ENCODE measurements at places on chromosomes 5 and 9. TPM values are rescaled to one million over a fixed set of nuclear protein-coding genes. Genes with fewer than 3 reads are reported as not detected.
A peak's percentile ranks its signal among the peaks of the same experiment; 100 is the strongest.

The MCC gene
- total RNA-seq: 262 TPM

The NCBP1 gene
- total RNA-seq: 23.2 TPM

DNA sequence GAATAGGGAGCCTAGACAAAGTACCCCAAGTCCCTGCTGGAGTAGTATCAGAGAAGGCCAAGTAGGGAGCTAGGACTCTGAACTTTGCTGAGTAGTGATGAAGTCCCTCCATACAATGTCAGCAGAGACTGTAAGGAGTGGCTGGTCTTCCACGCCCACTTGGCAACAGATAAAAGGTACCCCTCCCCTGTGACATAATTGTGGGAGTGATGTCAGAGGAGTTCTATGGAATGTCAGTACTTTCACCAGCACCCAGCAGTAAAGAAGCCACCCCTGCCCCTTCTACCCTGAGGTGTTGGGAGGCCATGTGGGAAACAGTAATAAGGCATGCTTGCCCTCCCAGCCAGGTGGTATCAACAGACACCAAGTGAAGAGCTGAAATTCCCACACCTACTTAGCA is 143.9 kb downstream of the SLIT3 start:
- no peaks in the 10 kb centered on the region for H3K27me3 ChIP-seq
- no peaks in the 10 kb centered on the region for H3K36me3 ChIP-seq
- no peak overlapping the region for H3K4me3 ChIP-seq
- no peak overlapping the region for H3K27ac ChIP-seq
- peaks cover 6% of the 10 kb centered on the region for H3K4me1 ChIP-seq
- DNase-seq: no peak

The CARTPT gene
- not detected for total RNA-seq

GRCh38 chr5:133267601-133268000 is 215.8 kb downstream of the HSPA4 start:
- no peak for DNase-seq
- no peaks in the 10 kb centered on the region for H3K36me3 ChIP-seq
- H3K4me3 ChIP-seq: no peak overlapping the region
- no peaks in the 10 kb centered on the region for H3K4me1 ChIP-seq
- no peak overlapping the region for H3K27ac ChIP-seq

GRCh38 chr5:148939676-148940075 is 113.3 kb downstream of the ADRB2 start:
- no peaks in the 10 kb centered on the region for H3K36me3 ChIP-seq
- H3K4me1 ChIP-seq: no peaks in the 10 kb centered on the region
- DNase-seq: no peak

DNA sequence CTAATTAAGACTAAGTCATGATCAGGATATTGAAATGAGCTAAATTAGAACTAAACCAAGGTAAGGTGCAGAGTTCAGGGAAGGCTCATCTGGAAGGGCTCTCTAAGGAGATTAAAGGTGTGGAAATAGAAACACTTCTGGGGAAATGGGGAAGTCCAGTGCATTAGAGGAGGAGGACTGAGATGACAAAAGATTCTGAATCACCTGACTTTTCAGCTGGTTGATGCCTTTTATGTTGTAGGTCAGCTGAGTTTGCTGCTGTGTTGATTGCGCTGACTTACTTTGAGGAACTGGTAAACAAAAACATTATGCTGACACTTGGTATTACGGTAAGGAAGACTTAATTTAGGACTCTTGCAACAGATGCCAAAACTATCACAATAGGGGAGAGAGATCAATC is 23.8 kb downstream of the IFNA5 start:
- H3K4me1 ChIP-seq: no peaks in the 10 kb centered on the region
- no peak overlapping the region for H3K4me3 ChIP-seq
- H3K27me3 ChIP-seq: no peaks in the 10 kb centered on the region

DNA sequence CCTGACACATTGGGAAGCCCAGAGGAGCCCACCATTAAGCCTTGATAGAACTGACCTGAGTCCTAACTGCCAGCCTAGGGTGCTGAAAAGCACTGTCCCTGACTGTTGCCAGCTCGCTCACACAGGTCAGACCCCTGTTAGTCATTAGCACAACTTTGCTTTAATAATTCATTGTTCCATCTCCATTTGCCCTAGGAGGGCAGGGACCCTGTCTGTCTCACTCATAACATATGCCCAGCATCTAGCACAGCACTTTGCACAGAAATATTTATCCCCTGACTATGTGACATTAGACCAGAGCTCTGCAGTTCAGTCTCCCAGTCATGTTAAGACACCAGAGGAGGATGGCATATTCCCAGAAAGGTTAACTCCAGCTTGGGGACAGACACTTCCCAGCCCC is 61.8 kb upstream of the STXBP1 start:
- no peaks in the 10 kb centered on the region for H3K36me3 ChIP-seq
- H3K27ac ChIP-seq: no peak overlapping the region
- DNase-seq: no peak
- no peaks in the 10 kb centered on the region for H3K27me3 ChIP-seq
- H3K4me3 ChIP-seq: no peak overlapping the region

GRCh38 chr9:137694962-137695875 is 76.4 kb downstream of the EHMT1 start:
- no peaks in the 10 kb centered on the region for H3K27me3 ChIP-seq
- no peak overlapping the region for H3K27ac ChIP-seq
- no peaks in the 10 kb centered on the region for H3K36me3 ChIP-seq
- peaks cover 33% of the 10 kb centered on the region for H3K4me1 ChIP-seq
- no peak for DNase-seq
- no peak overlapping the region for H3K4me3 ChIP-seq

The OXCT1 gene
- 20.9 TPM for total RNA-seq

DNA sequence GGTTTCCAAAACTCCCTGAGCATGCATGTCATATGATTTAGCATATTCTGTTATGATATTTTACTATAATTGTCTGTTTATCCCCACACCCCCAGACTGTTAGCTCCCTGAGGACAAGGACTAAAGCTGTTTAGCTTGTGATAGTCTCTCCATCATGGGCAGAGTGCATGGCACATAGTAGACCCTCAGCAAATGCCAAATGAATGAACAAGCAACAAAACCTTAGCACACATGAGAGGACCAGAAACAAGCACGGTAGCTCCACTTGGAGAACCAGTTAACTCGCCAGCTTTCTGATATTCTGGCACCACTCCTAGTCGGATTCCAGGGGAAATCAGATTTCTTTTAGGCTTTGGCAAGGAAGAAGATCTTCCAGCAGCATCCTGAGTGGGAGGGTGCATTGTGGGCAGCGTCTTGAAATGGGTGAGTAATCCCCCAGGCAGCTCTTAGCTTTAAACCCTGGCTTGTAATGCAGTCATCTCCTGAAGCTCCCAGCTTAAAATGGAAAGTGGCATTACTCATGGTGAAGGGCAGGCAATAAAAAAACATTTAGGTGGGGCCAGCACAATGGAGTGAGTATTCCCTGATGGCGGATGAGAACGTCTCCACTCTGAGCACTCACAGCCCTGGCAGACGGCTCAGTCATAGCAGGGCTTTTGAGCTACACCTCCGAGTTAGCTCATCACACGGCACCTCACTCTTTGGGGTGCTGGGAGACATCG is 41.1 kb downstream of the FGF1 start:
- H3K27ac ChIP-seq: no peak overlapping the region
- no peaks in the 10 kb centered on the region for H3K36me3 ChIP-seq
- no peaks in the 10 kb centered on the region for H3K27me3 ChIP-seq

DNA sequence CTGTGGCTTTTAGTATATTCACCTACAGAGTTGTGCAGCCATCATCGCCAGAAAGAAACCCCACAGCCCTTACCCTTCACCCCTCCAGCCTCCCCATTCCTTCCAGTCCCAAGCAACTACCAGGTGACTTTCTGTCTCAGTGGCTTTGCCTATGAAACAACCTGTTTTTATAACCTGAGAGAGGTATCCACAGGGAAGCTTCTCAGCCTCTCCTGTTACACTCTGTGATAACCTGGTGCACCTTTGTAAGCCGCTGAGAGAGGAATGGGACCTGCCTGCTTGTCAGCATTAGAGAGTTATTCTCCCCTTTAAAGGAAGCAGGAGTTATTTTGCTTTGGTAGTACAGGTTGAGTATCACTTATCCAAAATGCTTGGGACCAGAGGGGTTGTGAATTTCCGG is 93.6 kb downstream of the TRIO start:
- H3K4me1 ChIP-seq: peaks cover 9% of the 10 kb centered on the region
- no peaks in the 10 kb centered on the region for H3K27me3 ChIP-seq
- DNase-seq: no peak
- H3K27ac ChIP-seq: no peak overlapping the region
- H3K36me3 ChIP-seq: no peaks in the 10 kb centered on the region
- no peak overlapping the region for H3K4me3 ChIP-seq

GRCh38 chr9:115715666-115716065 is 437.9 kb upstream of the PAPPA start:
- H3K27ac ChIP-seq: no peak overlapping the region
- no peak overlapping the region for H3K4me3 ChIP-seq
- H3K27me3 ChIP-seq: no peaks in the 10 kb centered on the region
- no peaks in the 10 kb centered on the region for H3K4me1 ChIP-seq

- no peak overlapping the region for H3K4me3 ChIP-seq
- peaks cover 4% of the 10 kb centered on the region for H3K4me1 ChIP-seq
- H3K27ac ChIP-seq: no peak overlapping the region
- H3K27me3 ChIP-seq: no peaks in the 10 kb centered on the region
- no peaks in the 10 kb centered on the region for H3K36me3 ChIP-seq
Observed at GRCh38 chr9:127344368-127345000, 52.5 kb upstream of the SLC2A8 start.

- no peak for DNase-seq
- H3K4me3 ChIP-seq: no peak overlapping the region
Observed at GRCh38 chr9:69476016-69476415, 151.0 kb downstream of the ENTREP1 start.

- peak within 1 kb of the TSS; percentile 29 for H3K27ac ChIP-seq
- no peaks in the 10 kb centered on the region for H3K27me3 ChIP-seq
- peak within 1 kb of the TSS; percentile 61 for H3K4me3 ChIP-seq
- DNase-seq: peak; percentile 55
Observed at GRCh38 chr9:22446589-22446949, at the start of gene DMRTA1. TSS of gene DMRTA1 (plus strand) at chr9:22446824. CDS start at chr9:22447066, 242 bp downstream.

GRCh38 chr9:79667817-79668436 is 96.2 kb downstream of the TLE4 start:
- no peaks in the 10 kb centered on the region for H3K36me3 ChIP-seq
- DNase-seq: no peak
- no peaks in the 10 kb centered on the region for H3K27me3 ChIP-seq
- H3K4me3 ChIP-seq: no peak overlapping the region
- H3K27ac ChIP-seq: no peak overlapping the region
- H3K4me1 ChIP-seq: peaks cover 15% of the 10 kb centered on the region

- peaks cover 34% of the 10 kb centered on the region for H3K4me1 ChIP-seq
- no peak for DNase-seq
- H3K36me3 ChIP-seq: no peaks in the 10 kb centered on the region
- no peak overlapping the region for H3K4me3 ChIP-seq
Observed at GRCh38 chr5:147432323-147432722, 77.5 kb downstream of the DPYSL3 start.

DNA sequence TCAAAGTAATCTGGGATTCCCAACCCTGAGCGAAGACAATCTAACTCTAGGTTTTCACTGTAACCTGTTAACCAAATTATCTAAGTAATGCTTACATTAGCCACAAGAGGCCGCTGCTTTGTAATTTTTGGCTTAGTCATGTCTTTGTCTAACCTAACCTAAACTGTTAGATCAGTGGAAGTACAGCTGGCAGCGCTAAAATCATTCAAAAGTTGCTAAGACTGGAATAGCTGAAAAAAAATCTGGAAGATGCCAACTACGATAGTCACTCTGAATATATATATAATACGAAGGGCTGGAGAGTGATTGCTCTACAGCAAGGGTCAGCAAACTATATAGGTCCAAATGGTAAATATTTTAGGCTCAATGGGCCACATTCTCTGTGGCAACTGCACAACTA is 60.2 kb downstream of the FBXO38 start:
- no peaks in the 10 kb centered on the region for H3K27me3 ChIP-seq
- H3K4me1 ChIP-seq: no peaks in the 10 kb centered on the region
- no peaks in the 10 kb centered on the region for H3K36me3 ChIP-seq
- H3K27ac ChIP-seq: no peak overlapping the region
- no peak overlapping the region for H3K4me3 ChIP-seq

DNA sequence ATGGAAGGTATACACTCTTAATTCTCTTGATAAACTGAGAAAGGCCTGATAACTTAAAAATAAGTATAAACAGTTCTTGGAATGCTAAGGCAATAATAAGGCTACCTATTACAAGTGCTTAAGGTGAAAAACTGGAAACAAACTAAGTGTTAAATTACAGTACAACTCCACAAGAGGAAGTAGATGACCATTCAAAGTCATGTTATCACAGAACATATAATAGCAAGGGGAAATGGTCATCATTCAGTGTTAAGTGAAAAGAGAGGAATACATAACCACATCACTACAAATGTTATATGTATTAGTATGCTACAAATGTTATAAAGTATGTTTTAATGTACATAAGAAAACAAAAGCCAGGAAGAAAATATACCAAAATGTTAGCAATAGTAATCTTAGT is 135.9 kb downstream of the CCDC192 start:
- no peaks in the 10 kb centered on the region for H3K36me3 ChIP-seq
- no peaks in the 10 kb centered on the region for H3K27me3 ChIP-seq
- H3K4me3 ChIP-seq: no peak overlapping the region
- no peak overlapping the region for H3K27ac ChIP-seq

The PCDHA12 gene
- total RNA-seq: 0.27 TPM

- no peak overlapping the region for H3K27ac ChIP-seq
- DNase-seq: peak; percentile 1
- no peak overlapping the region for H3K4me3 ChIP-seq
- H3K4me1 ChIP-seq: no peaks in the 10 kb centered on the region
- no peaks in the 10 kb centered on the region for H3K27me3 ChIP-seq
Observed at GRCh38 chr9:134621558-134622110, 20.0 kb upstream of the COL5A1 start.

The SLC25A2 gene
- 0.65 TPM for total RNA-seq

- no peaks in the 10 kb centered on the region for H3K36me3 ChIP-seq
- no peak overlapping the region for H3K27ac ChIP-seq
- no peak for DNase-seq
- H3K4me1 ChIP-seq: no peaks in the 10 kb centered on the region
- no peaks in the 10 kb centered on the region for H3K27me3 ChIP-seq
Observed at GRCh38 chr5:91052977-91053740, 330.0 kb downstream of the ARRDC3 start.

DNA sequence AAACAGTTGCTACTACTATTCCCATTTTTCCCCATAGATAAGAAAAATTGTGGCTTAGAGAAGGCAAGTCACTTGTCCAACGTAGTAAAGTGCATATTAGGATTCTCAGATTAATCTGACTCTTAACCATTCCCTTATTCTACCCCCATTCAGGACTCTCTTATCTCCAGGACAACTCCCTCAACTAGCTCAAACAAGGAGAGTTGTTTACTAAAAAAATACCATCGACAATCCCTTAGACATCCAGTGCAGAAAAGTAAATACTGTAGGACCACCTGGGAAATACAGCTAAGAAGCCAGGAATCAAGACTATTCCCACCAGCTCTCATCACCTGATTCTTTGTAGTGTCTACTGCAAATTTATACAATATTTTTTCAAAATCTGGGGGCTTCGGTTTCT is 9.4 kb upstream of the GRAMD2B start:
- no peak overlapping the region for H3K27ac ChIP-seq
- no peaks in the 10 kb centered on the region for H3K27me3 ChIP-seq
- H3K4me1 ChIP-seq: peaks cover 10% of the 10 kb centered on the region
- no peaks in the 10 kb centered on the region for H3K36me3 ChIP-seq

- no peak overlapping the region for H3K4me3 ChIP-seq
- no peaks in the 10 kb centered on the region for H3K4me1 ChIP-seq
- H3K27me3 ChIP-seq: no peaks in the 10 kb centered on the region
- DNase-seq: no peak
Observed at GRCh38 chr9:87792831-87793288, 66.9 kb downstream of the CTSL start.

- no peak for DNase-seq
- H3K36me3 ChIP-seq: no peaks in the 10 kb centered on the region
- no peaks in the 10 kb centered on the region for H3K4me1 ChIP-seq
- H3K4me3 ChIP-seq: no peak overlapping the region
- H3K27me3 ChIP-seq: no peaks in the 10 kb centered on the region
Observed at GRCh38 chr5:133865113-133865512, 103.3 kb downstream of the C5orf15 start.
